K562 (cell line): ENCODE measurements at places on chromosomes 1 and 21. TPM values are rescaled to one million over a fixed set of nuclear protein-coding genes. Genes with fewer than 3 reads are reported as not detected.

- DNase-seq: no peak
Measured at GRCh38 chr21:44058652-44058964, 46.5 kb downstream of the TRAPPC10 start.

DNA sequence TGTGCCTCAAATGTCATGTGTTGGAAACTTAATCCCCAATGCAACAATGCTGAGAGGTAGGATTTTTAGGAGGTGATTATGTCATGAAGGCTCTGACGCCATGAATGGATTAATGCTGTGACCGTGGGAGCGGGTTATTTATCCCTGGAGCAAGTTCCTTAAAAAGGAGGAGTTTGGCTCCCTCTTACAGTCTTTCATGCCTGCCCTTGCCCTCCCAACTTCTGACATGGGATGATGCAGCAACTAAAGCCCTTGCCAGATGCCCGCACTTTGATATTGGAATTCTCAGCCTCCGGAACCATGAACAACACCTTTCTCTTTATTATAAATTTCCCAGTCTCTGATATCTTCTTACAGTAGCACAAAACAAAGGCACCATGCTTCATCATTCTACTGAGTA lies 685.3 kb upstream of the CHRM3 start:
- no peak for DNase-seq

GRCh38 chr1:153663211-153663610 lies 4.7 kb downstream of the SNAPIN start:
- no peak for DNase-seq

DNA sequence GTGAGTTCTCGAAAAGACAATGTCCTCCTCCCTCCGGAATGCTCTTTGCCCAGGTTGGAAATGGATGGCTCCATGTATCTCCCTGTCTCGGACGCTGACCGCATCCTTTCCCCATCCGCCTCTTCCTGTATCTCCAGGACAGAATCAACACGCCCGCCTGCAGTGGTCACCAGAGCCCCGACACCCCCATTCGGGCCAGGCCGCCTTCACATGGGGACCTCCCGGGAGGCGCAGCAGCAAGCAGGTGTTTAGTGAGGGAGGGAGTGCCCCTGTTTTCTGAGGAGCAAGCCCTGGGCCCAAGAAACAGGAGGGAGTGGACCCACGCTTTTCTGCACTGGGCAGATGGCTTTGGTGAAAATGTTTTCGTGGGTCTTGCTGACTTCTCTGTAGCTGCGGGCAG lies 83.5 kb upstream of the TTC34 start:
- DNase-seq: no peak

- DNase-seq: no peak
Measured at GRCh38 chr1:86421601-86422280, 2.2 kb upstream of the CLCA2 start.

DNA sequence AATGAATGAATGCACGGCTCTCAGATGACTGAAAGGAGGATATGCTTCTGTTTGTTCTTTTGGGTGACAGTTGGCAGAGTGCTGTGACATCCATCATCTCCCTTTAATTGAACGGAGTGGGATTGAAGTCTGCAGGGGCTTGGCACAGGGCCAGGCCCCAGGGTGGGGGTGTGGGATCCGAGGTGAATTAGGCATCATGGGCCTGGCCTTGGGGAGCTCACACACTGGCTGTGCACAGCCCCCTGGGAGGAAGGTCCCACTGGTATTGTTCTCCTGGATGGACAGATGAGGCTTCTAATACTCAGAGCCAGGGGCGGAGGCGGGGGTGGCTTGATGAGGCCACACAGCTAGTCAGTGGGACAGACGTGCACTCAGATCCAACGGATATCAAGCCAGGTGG lies 19.3 kb downstream of the EPHB2 start:
- no peak for DNase-seq

DNA sequence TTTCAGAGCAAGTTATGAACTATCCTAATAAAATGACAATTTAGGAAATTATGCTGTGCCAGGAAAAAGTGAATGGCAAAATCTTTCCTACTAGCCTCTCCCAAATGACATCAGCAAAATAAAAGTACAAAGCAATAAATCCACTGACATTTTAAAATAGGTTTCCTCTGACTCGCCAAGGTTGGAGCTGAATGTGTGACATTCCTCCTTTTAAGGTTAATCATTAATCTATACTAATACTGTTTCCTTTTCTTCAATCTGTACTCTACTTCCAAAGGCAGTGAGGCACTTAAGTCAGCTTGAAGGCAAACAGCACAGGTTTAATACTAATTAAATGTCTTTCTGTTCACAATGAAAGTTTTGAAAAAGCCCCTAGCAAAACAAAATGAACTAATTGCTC lies 15.7 kb downstream of the RNF19B start:
- DNase-seq: no peak

DNA sequence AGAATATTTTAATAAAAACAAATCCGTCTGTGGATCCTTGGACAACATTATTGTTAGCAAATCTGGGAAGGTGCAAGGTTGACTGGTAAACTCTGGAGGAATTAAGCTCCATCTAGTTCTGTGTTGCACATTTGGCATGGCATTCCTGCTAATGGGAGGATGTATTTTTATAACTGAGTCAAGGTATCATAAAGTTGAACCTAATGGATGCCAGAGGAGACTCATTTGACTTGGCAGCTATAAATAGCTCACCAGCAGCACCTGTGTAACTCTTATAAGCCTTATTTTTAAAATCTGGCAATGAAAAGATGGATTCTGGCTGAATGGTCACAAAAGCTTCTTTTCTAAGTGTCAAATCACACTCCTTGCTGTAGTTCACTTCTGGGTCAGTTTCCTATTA lies 118.5 kb upstream of the ADAMTS5 start:
- no peak for DNase-seq

The CFHR5 gene
- not detected in 2 replicates for total RNA-seq

The SPATA45 gene
- not detected in 2 replicates for total RNA-seq

DNA sequence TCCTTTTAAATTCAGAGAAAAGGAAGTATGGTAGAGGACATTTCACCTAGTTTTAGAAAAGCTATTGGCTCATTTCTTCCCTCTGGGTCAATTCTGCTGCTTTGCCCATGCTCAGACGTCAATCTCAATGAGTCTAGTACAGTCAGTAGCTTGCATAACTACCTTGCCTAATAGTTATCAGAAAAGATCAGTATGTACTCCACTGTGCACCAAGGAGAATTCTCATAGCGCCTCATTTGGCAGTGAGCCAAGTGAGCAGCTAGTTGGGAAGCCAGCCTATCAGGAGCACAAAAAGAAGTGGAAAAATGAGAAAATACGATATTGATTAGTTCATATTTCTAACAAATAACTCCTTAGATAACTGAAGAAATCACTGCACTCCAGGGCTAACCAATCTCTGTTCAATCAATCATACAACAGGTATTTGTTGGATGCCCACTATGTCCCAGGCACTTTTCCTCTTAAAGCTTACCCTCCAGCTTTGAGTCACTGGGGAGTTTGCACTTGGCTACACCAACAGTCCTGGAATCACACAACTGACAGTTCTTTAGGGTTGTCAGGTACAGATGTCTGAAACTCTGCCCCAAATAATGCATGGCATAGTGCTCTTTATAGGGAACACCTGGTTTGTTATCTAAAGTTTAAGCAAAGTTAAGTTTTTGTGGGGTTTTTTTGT lies 50.2 kb downstream of the PRDX6 start:
- no peak for DNase-seq

DNA sequence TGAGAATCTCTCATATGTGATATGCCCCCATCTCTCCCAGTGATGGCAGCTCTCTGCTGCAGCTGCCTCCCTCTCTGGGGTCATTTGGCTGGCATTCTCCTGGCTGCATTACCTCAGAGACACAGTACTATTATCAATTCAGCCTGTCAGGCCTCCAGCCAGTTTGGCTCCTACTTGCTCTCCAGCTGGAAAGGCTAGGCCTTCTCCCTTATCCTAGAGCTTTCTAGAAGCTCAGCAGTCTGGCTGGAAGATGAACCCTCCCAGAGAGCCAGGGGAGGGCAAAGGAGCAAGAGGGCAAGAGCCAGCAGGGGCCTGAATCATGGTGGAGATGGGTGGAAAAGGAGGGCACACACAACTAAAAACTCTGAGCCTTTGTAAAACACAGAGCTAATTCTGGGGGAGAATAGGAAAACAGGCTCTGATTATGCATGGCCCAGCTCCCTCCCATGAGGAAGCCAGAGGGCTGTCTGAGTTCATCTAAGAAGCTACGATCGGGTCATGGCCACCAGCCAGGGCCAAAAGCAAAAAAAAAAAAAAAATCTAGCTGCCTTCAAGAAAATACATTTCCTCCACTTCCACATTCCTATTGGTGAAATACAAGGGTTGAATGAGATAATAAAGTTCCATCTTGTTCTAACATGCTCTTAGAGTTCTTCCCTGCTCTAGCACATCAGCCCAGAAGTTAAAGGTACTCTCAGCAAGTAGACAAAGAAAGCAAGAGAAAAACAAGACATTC lies 8.8 kb downstream of the LAMB3 start:
- DNase-seq: no peak

The SH3BGR gene
- 14.8 and 17.5 TPM in 2 replicates for total RNA-seq

DNA sequence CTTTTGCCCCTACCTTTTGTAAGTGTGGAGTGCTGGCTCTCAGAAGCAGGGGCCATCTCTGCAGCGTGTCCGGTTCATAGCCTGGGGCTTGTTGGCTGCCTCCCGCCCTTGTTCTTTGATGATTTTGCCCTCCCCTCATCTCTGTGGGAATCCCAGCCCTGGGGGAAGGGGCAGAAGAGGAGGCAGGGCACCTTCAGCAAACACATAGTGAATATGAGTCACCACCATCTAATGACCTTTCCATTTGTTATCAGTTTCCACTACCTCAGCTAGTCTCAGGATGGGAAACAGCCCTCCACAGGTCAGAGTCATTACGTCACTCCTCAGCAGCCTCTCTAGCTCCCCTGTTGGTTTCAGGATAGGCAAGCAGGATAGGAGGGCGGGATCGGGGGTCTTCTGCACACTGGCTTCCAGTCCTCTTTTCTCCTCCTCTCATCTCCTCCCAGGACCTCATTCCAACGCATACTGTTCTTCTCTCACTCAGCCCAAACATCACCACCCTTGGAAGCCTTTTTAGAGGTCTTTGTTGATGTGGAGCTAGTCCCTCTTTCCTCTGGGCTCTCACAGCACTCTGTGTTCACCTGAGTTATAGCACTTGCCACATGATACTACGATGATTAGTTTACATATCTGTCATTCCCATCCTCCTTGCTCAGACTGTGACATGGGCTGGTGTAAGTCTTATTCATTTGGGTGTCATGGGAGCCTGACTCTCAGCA lies 15.8 kb downstream of the GADD45A start:
- DNase-seq: peak; percentile 82

- DNase-seq: no peak
Measured at GRCh38 chr1:157948312-157949073, 45.0 kb upstream of the KIRREL1 start.

The LRRN2 gene
- total RNA-seq: not detected in 2 replicates

The DCDC2B gene
- not detected in 2 replicates for total RNA-seq

The OR2T33 gene
- 0.27 TPM in 1 of 2 replicates, not detected in the other for total RNA-seq

The KLF17 gene
- total RNA-seq: not detected in 2 replicates

The LIPI gene
- not detected in 2 replicates for total RNA-seq

- no peak for DNase-seq
Measured at GRCh38 chr1:215018555-215018954, 64.0 kb upstream of the KCNK2 start.
